ENCODE measurements at places on chromosomes 3 and 15. TPM values are rescaled to one million over a fixed set of nuclear protein-coding genes. Genes with fewer than 3 reads are reported as not detected.

DNA sequence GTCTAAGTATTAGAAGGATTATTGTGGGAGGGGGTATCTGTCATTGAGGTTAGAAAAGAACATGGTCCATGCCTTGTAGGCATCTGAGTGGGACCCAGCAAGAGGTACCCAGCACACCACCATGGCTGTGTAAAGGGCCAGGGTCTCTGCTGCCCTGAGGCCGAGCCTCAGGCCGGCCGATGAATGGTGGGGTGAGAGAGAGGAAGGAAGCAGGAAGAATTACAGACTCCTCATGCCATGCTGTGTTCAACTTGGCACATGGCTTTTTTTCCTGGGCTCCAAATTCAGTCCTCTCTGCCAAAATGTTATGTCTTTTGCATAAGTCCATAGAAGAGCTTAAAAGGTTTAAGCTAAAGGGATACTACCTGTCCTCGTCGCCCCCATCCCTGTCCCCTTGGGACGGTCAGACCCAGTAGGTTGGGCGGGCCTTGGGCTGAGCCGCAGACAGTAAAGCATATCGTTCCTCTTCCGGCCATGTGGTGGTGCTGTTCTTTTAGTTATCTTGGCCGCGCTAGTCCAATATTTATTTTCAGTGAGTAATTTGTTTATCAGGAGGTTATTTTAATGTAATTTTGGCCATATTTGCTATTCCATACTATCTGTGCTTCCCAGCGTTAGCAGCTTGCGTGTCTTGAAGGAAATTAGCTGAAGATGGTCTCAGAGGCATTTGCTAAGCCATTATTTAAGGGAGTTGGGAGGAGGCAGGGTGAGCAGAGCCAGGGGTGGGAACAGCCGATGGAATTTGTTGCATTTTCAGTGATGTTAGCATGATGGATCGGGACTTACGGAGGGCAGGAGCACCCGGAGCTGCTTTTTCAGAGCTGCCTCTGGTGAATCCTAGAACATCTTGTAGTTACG is 152.4 kb downstream of the AGBL1 start:
- DNase-seq, result no peak

GRCh38 chr3:71146673-71147072 is 436.9 kb downstream of the FOXP1 start:
- no peak for DNase-seq

- DNase-seq, result no peak
These were observed 200.0 kb upstream of the HES1 start for GRCh38 chr3:193935916-193936315.

Gene WNT7A
- total RNA-seq, result not detected

Gene CILP
- not detected for total RNA-seq

Gene NANOGP8
- total RNA-seq, result not detected

Gene ZNF385D
- not detected for total RNA-seq

Gene GNAT1
- not detected for total RNA-seq
